Germinal center (tissue), 1 donor: ENCODE measurements at places on chromosomes 12 and 14.

GRCh38 chr12:115700896-115701465, 576.5 kb downstream of the MED13L start:
- no peak for DNase-seq

- DNase-seq, result no peak
Observed at GRCh38 chr12:6868211-6869048, 1.1 kb downstream of the TPI1 start.

DNA sequence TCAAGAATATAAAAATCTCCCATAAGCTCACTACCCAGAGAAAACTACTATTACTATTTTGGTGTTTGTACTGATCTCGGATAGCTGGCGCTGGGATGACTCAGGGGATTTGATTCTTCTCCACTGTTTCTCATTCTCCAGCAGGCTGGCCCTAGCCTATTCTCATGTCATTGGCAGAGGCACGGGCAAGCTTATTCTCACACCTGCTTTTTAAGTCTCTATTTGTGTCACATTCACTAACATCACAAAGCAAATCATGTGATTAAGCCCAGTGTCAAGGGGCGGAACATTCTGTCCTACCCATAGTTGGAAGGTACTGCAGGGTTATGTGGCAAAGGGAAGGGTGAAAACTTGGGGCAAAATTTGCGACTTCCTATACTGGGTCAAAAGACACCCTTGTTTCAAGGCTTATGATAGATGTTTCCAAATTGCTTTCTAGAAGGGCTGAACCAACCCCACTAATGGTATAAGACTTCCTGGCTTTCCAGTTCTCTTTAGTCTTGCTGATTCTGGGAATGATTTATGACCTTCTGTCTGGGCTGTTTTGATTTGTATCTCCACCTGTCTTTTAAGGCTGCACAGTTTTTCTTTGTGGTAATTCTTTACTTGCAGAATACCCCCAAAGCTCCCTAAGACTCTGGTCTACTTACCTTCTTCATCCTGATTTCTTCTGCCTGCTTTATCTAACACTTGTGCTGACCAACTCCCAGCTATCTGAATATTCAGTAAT, 406.4 kb downstream of the NRXN3 start:
- DNase-seq, result no peak

GRCh38 chr12:78269620-78270019, 438.9 kb downstream of the NAV3 start:
- no peak for DNase-seq

DNA sequence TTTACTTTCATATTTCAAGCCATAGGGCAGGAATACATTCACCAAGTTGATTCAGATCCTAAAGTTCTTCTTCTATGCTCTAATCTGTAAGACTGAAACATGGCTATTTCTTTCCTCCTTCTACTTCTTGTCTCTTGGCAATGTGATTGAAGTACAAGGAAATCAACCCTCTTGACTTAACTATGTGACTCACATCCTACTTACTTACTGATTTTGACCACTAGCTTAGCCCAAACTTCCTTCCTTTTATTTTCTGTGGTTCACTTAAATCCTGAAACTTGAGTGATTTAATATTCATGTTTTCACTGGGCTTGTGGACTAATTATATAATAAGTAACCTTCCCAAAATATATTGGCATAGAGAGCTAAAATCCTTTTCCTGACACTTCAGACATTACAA, 111.2 kb upstream of the NOVA1 start:
- no peak for DNase-seq

GRCh38 chr14:91388551-91388975, 29.1 kb downstream of the CCDC88C start:
- DNase-seq, result no peak

DNA sequence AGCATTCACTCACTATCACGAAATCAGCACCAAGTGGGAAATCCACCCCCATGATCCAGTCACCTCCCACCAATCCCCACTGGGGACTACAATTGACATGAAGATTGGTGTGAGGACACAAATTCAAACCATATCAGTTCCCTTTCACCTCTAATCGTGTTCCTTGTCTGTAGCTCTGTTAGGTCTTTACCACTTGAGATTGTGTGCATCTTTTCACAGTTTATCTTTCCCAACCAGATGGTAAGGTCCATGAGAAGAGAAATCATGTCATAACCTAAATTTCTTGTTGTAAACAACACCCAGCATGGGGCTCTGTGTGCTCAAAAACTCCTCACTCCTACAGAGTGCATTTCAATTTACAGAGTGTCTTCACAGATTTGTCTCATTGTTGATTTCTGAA, 27.1 kb upstream of the PCED1B start:
- DNase-seq, result no peak

DNA sequence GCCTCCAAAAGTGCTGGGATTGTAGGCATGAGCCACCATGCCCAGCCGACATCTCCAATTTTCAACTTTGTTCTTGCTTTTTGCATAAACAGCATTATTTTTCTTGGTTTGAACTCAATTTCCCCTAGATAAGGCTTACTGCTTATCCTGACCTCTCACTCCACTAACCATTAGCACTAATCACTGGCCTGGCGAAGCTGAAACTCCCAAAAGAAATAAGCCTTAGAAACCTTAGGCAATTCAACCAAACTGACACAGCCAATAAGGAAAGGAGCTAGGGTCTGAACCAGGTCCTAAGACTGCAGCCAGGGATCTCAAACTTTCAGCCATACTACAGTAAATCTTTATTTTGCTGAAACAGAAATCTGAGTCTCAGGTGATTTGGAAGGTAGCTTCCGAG, 448.0 kb downstream of the RMST start:
- DNase-seq, result no peak

GRCh38 chr14:84064316-84065125, 1465.4 kb upstream of the FLRT2 start:
- no peak for DNase-seq

DNA sequence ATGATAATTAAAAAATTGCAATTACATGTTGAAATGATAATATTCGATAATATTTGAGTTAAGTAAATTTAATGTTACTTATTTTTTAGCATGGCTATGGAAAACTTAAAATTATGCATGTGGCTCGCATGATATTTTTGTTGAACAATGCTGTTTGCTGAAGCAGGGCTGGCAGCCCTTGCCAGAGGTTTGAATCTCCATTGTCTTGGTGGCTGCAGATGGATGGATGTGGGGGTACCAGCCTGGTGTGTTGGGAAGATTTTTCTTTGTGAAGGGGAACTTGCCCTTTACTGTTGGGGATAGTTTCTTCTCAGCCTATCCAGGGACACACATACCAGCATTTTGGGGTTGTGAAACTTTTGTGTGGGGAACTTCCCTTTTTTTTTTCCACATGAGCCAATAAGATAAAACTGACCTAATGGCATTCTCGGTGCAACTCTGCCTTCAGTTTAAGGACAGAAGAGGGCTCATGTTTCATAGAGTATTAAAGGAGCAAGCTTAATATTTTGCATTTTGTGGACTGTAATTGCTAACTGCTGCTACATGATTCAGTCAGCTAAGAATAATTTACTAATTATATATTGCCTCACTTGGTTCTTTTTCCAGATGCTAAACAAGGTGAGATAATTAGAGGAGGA, 8.8 kb downstream of the RASSF3 start:
- peak; percentile 65 for DNase-seq

DNA sequence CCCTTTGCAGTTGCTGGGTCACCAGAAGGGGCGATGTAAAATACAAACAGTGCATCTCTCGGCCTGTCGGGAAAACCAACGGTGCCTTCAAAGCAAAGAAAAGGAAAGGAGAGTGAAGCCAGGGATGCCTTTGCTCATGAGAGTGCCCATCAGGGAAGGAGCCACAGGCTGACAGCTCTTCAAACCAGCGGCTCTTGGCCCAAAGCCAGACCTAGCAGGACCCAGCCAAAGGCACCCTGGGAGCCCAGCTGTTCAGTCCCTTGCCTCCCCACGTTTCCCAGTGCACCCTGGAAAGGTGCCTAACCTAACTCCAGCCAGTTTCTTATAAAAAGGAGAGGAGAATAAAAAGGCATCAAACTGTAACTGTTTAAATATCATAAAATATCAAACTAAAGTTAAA, 29.2 kb downstream of the PRMT8 start:
- DNase-seq, result no peak

DNA sequence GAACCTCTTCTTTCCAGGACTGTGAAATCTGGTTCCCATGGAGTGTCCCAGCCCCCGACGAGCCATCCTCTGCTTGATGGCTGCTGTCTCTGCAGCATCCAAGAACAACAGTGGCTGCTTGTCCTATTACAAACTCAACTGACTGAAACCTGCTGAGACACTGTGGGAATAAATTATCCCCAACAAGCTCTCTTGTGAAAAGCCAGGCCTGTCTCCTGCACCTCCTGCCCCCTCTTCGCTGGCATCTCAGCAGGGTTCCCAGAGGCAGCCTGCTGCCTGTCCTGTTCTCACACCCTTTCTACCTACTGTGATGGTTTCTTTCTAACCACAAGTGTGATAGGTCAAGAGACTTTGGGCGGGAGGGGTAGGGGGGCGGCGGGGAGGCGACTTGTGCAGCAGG, 180.2 kb downstream of the TSPAN9 start:
- no peak for DNase-seq

- no peak for DNase-seq
Observed at GRCh38 chr14:76203086-76204001, 51.6 kb downstream of the GPATCH2L start.

DNA sequence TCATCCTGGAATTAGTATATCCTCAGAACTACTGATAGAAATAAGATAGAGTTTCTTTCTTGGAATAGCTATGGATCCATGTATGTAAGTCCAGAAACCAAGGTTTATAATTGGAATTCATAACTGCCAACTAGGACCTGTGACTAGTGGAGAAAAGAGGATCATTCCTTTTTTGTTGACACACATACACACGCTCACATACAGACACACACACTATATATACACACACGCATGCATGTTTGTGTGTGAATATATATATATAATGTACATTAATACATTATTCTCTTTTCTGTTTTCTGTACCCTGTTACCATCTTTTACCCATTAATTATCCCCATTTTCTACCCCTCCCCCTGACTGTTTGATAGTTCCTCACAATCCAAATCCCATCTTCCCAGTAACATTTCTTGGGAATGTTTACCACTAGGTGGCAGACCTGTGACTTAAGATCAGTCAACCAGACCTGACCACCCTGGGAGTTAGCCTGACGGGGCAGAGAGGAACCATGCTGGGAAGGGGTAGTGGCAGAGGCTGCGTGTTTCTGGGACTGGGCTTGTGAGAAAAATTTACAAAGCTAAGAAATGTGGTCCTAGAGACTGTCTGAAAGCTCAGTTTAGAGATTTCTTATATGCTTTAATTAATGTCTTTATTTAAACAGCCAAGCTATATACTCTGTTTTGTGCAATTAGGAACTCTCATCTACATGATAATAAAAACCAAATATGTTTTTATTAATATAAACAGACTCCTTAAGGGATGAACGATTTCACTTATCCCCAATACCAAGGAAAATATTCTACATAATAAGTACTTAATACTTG, 308.0 kb downstream of the PPFIA2 start:
- no peak for DNase-seq

DNA sequence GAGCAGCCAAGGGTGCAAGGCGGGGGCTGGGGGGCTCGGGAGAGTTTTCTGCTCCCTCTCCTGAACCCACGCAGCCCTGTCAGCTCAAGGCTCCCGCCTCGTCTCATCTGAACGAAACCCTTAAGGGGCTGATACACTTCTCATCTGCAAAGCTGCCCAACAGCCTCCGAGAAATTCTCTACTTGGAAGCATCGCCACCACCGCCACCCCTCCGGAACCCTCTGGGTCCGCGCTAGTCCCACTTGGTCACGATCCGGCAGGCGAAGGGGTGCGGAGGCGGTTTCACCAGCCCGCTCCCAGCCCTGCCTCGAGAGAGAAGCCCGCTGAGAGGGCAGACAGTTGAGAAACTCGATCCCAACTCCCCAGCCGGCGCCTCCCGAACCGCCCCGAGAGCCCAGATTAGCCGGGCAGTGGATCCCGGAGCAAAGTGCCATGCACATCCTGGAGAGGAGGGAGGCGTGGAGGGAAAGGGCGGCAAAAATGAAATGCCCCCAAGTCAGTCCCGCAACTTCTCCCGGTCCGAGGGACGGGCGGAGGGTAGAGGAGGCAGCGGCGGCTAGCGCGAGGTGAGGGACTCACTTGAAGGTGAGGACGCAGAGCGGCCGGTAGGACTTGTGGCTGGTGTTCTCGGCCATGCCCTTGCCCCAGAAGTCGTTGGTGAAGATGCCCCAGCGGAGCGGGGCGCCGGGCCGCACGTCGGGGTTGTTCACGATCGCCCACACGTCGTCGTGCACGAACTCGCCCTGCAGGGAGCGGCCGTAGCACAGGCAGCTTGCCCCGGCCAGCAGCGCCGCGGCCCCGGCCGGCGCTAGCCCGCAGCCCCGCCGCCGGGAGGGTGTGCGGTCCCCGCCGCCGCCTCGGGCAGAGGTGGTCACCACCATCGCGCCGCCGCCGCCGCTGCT, 620 bp downstream of the TMTC1 start:
- no peak for DNase-seq

GRCh38 chr12:4448943-4449850, 3.6 kb upstream of the FGF6 start:
- no peak for DNase-seq

GRCh38 chr14:64910847-64911495, 3.3 kb upstream of the CHURC1 start:
- DNase-seq, result no peak

DNA sequence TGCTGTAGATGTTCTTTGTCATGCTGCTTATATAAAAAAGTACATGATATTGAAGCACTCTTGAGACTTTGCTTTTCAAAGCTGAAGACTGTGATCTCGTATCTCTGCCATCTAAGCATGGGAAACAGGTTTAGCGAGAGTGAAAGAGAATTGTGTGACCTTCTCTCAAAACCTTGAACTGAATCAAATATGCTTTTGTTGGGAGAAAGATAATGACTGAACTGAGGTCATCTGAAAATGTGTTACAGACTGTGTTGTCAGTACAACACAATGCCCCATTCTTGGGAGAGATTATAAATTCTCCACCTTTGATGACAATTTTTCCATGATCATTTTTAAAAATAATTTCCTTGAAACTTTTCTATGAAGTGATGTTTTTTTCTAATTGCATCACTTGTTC, 272.1 kb upstream of the SEL1L start:
- no peak for DNase-seq

DNA sequence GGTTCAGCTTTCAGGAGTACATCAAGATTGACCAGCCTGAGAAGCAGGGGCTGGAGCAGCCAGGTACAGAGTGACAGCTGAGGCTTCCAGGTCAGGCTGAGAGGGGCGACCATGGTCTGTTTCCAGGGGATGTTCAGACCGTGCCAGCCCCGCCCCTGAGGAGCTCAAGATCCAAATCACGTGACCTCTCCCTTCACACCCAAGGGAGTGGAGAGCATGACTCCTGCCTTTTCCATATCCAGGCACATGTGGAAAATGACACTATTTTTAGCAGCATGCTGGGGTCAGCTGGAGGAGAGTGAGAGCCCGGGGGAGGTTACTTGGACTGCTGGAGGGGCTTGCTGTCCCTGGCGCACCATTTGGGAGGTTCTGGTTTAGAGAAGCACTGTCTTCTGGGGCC, 92.7 kb downstream of the B4GALNT3 start:
- no peak for DNase-seq

GRCh38 chr12:6552140-6552551, 3.7 kb downstream of the IFFO1 start:
- DNase-seq, result no peak

DNA sequence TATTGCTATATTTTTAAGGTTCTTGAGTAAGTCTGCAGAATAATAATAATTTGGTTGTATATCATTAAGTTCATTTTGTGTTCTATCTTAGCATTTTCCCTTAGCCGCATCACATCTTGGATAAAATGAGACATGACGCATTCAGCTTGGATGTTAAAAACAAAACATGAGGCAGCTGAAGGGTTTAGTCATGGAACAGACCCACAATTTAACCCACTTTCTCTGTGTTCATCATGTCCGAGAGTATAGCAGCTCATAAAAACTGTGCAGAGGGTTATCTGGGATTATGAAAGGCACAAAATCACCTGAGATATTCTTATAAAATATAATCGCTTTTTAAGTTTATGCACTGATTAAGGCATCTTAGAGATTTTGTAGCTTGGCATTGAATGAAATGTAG, 219.3 kb downstream of the TRHDE start:
- DNase-seq, result no peak
